ENCODE measurements at places on chromosomes 2 and 18.
A peak's percentile ranks its signal among the peaks of the same experiment; 100 is the strongest.

GRCh38 chr2:83851066-83851465 lies 608.0 kb downstream of the SUCLG1 start:
- no peak for DNase-seq

DNA sequence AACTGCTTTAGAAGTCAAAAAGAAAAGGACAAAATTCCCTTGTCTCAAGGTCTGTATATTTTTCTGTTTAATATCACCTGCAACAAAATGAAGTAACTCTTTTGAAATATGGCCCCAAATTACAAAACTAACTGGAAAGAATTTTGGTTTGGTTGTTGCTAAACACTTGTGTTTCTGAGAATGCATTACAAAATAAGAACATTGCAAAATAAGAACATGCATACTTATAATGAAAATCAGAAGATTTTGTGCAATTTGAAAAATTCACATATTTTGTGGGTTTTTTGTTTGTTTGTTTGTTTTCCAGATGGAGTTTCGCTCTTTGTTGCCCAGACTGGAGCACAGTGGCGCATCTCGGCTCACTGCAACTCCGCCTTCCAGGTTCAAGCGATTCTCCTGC lies 21.8 kb downstream of the NDUFB3 start:
- DNase-seq: no peak

- peak; percentile 91 for DNase-seq
Measured at GRCh38 chr2:240437861-240438809, 2.7 kb downstream of the GPC1 start.

DNA sequence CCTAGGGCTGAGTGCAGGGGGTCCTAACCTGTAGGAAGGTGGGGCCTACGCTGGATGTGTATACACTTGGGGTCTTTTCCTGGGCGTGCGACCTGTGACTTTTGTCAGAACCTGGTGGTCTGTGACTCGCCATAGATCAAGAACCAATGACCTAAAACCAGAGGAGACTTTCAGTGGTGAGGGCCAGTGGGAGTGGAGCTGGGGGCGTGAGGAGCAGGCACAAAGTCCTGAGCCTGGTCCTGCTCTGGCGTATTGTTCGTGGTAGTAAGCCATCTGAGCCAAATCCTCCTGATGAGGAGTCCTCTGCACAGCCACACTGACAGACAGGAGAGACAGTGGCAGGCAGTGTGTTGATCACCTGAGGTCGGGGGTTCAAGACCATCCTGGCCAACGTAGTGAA lies 8.9 kb downstream of the INPP4A start:
- DNase-seq: no peak

GRCh38 chr2:221073326-221074049 lies 498.6 kb downstream of the EPHA4 start:
- DNase-seq: no peak

DNA sequence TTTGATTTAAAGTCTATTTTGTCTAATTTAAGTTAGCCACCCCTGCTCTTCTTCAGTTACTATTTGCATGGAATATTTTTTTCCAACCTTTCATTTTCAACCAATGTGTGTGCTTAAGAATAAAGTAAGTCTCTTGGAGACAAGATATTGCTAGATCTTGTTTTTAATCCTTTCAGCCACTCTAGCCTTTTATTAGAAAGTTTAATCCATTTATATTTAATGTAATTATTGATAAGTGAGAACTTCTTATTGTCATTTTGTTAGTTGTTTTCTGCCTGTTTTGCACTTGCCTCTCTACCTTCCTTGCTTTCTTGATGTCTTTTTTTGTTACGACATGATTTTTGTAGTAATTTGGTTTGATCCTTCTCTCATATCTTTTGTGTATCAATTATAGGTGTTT lies 46.4 kb downstream of the CCDC148 start:
- DNase-seq: no peak
